Heart left ventricle (tissue), 16 donors: ENCODE measurements at places on chromosomes 1 and 21.

GRCh38 chr21:46325073-46325912 lies 1.3 kb downstream of the PCNT start:
- H3K4me3 ChIP-seq, result peak overlapping the region; percentile 88
- peak; percentile 39 for DNase-seq
- H3K27ac ChIP-seq, result peak overlapping the region; percentile 90
- peaks cover 17% of the 10 kb centered on the region for H3K4me1 ChIP-seq
- H3K27me3 ChIP-seq, result no peaks in the 10 kb centered on the region

DNA sequence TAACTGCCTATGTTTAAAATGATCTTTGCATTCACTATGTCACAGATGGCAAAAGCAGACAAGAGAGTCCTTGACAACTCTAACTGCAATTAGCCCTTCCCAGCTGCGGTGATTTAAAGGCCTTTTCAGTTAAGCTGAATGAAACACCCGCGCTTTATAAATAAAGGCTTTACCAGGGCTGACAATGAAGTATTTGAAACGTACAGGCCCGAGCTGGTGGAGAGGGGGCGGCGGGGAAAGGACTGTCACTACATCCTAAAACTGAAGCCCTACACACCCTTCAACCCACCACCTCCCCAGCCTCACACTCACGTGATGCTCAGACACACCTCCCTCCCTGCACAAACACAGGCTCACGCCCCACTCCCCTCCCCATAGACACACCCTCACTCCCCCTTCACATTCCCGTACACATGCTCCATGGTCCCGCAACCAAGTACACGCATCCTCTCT lies 45.5 kb downstream of the GRIK3 start:
- H3K4me3 ChIP-seq, result no peak overlapping the region
- no peaks in the 10 kb centered on the region for H3K36me3 ChIP-seq
- H3K27me3 ChIP-seq, result no peaks in the 10 kb centered on the region
- DNase-seq, result no peak

GRCh38 chr1:195851016-195851601 lies 757.1 kb downstream of the KCNT2 start:
- H3K4me3 ChIP-seq, result no peak overlapping the region
- no peak overlapping the region for H3K27ac ChIP-seq
- no peaks in the 10 kb centered on the region for H3K36me3 ChIP-seq

- no peaks in the 10 kb centered on the region for H3K27me3 ChIP-seq
- DNase-seq, result no peak
- no peak overlapping the region for H3K27ac ChIP-seq
- no peaks in the 10 kb centered on the region for H3K4me1 ChIP-seq
Measured at GRCh38 chr1:79042539-79042938, 36.0 kb upstream of the ADGRL4 start.

DNA sequence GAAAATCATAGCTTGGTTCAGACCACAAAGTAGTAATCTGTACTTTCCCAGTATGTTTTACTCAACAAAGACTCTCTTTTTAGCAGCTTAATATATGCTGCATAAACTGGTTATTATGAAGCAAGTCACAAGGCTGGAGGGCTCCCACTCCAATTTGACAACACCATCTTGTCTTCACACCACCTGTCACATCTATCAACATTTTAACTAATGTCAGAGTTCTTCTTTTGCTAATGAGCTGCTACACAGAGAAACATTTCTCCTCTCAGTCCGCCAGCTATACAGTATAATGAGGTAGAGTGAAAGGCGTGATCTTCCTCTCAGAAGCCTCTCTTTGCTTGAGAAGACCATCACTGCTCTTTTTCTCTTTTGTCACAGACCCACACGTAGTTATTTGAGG lies 230.1 kb downstream of the BARHL2 start:
- H3K27me3 ChIP-seq, result no peaks in the 10 kb centered on the region
- no peak for DNase-seq
- no peak overlapping the region for H3K27ac ChIP-seq
- H3K36me3 ChIP-seq, result no peaks in the 10 kb centered on the region
- H3K4me3 ChIP-seq, result no peak overlapping the region

DNA sequence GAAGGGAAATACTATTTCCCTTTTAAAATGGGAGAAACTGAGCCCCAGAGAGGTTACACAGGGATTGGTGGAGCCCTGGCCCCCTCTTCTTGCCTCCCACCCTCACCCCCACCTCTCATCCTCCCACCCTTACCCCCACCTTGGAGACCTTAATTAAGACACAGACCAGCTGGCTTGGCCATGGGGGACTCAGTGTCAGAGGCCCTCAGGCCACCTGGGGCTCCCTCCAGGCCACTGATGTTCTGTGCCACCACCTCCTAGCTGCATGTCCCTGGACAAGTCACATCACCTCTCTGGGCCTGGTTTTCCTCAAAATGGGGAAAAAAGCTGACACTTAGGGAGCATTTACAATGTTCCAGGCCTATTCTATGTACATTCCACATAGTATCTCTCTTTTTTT lies 51.5 kb downstream of the SDC3 start:
- H3K36me3 ChIP-seq, result no peaks in the 10 kb centered on the region
- DNase-seq, result no peak
- H3K4me1 ChIP-seq, result peaks cover 12% of the 10 kb centered on the region
- no peak overlapping the region for H3K4me3 ChIP-seq

DNA sequence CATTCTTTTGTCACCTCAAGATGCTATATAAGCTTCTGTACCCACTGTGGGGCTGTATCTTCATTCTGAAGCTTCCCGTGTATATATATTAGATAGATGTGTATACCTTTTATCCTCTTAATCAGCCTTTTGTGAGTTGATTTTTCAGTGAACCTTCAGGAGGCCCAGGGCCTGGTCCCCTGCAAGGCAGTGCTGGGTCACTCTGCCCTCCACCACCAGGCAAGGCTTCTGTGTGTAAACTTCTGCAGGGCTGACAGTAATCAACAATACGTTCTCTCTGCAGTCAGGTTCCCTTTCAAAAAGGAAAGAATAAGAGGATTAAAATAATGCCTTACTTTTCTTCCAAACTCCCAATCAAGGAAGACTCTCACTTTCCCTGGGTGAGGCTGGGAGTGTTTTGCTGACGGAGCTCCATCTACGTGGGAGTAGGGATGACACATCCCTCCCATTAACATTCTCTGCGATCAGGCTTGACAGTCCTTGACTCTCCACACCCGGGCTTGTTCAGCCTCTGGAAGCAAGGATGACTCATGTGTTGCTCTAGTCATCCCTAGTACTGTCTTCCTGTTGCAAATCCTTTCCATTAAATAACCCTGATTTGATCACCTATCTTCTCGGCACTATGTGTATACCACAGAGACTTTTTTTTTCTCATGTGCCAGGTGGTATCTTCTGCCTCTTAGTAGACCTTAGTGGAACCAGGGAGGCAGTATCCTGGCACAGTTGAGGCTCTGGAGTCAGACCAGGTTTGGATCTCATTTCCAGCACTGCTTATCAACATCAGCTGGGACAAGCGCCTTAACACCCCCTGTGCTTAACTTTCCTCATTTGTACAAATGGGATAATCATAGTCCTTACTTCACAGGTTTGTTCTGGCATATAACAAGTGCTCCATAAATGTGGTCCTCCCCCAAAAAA lies 70.3 kb upstream of the KCNK1 start:
- no peak overlapping the region for H3K4me3 ChIP-seq
- no peaks in the 10 kb centered on the region for H3K36me3 ChIP-seq
- H3K4me1 ChIP-seq, result no peaks in the 10 kb centered on the region
- DNase-seq, result peak; percentile 52
- H3K27ac ChIP-seq, result no peak overlapping the region

DNA sequence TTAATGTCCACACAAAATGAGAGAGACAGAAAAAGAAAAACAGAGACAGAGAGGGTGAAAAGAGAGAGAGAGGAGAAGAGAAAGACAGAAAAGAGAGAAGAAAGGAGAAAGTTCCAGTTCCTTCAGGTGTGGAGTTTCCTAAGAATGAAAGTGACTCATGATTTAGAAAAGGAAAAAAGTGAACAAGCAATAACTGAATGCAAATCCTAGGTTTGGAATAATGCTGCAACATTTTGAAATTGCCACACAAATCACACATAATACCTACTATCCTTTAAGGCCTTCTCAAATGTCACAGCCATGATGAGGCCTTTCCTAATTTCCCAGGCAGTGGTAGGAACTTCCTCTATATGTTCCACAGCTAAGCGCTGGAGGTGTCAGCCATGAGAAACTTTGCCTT lies 31.5 kb upstream of the XPR1 start:
- H3K4me1 ChIP-seq, result peaks cover 22% of the 10 kb centered on the region
- H3K4me3 ChIP-seq, result no peak overlapping the region
- no peak for DNase-seq
- no peak overlapping the region for H3K27ac ChIP-seq
- no peaks in the 10 kb centered on the region for H3K36me3 ChIP-seq
